GF-D8 (cell line): ENCODE measurements at places on chromosomes 2 and 18.

GRCh38 chr2:55620123-55620779, 2.8 kb upstream of the PPP4R3B start:
- DNase-seq: no peak

- no peak for DNase-seq
Measured at GRCh38 chr18:35522130-35522959, 24.6 kb upstream of the INO80C start.

- DNase-seq: no peak
Measured at GRCh38 chr2:85131116-85131515, 2.1 kb upstream of the TCF7L1 start.

GRCh38 chr2:197035002-197035401, 108.5 kb upstream of the PGAP1 start:
- DNase-seq: no peak

DNA sequence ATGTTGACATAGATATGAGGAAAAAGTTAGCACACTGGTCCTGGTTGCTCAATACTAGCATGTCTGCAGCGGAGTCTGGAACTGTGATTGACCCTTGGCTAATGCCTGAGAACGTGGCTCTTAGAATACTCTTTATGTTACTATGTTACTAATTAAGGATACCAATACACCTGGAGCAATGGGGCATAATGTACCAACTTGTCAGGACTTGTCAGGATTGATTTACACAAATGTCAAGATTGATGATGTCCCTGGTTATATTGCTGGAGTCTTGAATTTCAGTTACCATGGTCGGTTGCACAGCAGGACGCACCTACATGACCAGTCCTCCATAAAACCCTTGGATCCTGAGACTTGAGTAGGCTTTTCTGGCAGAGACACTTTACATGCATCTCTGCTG, 810.9 kb downstream of the CPS1 start:
- DNase-seq: no peak

DNA sequence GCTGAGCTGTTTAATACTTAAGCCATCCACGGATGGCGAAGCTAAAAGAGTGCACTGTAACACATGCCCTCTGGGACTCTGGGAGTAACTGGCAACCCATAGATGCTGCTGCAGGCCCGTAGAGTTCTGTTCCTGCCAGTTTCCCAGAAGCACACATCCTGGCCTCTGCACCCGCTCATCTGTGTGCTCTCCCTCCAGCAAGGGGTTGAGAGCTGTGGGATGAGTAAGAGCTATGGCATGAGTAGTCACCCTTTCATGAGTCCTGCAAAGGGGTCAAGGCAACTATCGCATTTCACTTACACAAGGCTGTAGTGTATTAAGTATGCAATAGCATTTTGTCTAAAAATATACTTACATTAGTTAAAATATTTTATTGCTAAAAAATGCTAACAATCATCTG, 1341.8 kb upstream of the NXPH2 start:
- DNase-seq: no peak

GRCh38 chr18:4358618-4359017, 96.5 kb downstream of the DLGAP1 start:
- no peak for DNase-seq

DNA sequence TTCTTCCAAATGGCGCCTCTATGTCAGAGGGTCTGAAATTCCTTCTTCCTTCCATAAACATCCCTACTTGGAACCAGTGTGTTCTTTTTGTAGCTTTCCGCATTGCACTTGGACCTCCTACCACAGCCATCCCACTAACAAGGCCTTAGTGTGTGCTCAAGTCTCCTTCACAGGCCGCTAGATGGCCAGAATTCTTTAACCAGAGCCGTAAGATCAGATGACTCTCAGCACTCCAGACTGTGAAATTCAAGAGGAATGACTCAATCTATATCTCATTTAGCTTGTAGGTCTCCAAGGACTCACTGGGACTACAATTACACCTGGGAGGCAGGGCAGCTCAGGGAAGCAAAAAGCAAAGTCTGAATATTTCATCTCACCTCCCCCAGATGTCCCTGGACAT, 298.9 kb downstream of the EIPR1 start:
- no peak for DNase-seq

DNA sequence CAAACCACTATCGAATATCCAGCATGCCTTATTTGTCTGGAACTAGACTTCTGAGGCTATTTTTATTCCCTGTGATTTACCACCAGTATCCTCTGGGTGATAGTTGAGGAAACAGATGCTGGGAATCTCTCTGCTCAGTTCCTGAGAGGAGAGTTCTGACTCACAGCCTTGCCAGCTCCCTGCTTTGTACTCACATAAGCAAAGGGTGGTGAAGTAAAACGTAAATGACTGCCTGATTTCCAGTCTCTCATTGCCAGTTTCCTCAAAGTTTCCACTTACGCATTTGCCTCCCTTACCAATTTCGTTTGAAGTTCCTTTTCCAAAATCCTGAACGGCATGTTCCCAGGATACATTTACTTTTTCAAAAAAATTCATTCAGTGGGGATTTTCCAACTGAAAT, 69.2 kb upstream of the HNRNPA3 start:
- no peak for DNase-seq

DNA sequence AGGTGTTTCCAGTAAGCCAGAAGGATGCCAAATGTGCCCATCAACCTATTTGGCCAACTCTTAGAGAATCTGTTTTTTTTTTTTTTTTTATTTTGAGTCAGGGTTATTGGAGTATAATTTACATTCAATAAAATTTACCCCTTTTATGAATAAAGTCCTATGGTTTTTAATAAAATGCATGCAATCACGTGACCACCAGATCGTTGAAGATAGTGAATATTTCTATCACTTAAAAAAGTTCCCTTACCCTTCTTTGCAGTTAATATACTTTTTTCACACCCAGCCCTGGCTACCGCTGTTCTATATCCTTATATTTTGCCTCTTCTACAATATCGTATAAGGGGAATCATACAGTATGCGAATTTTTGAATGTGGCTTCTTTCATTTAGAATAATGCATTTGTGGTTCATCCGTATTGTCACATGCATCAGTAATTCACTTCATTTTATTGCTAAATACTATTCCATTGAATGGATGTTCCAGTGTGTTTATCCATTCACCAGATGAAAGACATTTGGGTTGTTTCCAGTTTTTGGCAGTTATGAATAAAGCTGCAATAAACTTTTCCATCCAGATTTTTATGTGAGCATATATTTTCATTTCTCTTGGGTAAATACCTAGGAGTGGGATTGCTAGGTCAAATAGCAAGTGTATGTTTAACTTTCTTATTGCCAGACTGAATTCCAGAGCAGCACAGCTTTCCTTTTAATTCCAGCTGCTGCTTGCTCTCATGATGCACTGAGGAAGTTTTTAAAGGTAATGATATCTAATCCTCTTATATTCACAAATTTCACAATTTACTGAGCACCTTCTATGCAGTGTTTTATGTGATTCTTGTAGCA, 156.3 kb upstream of the NT5C1B start:
- DNase-seq: no peak

DNA sequence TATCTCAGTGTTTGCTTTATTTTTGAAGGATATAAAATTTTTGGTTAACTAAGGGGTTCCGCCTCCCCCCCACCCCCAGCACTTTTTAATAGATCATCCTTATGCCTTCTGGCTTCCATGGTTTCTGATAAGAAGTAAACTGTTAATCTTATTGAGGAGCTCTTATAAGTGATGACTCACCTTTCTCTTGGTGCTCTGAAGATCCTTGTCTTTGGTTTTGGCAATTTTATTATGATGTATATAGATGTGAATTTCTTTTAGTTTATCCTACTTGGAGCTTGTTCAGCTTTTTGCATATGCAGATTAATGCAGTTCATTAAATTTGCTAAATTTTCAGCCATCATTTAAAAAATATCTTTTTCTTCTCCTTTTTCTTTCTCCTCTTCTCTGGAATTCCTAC, 91.7 kb upstream of the CTAGE1 start:
- no peak for DNase-seq

GRCh38 chr2:42045848-42046748, 1.7 kb upstream of the PKDCC start:
- DNase-seq: no peak

GRCh38 chr2:104577143-104577542, 276.8 kb upstream of the POU3F3 start:
- DNase-seq: no peak

DNA sequence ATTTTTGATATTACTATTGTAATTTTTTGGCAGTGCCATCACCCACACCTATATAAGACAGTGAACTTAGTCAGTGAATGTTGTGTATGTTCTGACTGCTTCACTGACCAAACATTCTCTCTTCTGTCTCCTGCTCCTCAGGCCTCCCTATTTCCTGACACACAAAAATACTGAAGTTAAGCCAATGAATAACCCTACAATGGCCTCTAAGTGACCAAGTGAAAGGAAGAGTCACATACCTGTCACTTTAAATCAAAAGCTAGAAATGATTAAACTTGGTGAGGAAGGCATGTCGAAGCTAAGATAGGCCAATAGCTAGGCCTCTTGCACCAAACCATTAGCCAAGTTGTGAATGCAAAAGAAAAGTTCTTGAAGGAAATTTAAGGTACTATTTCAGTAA, 151.9 kb downstream of the RND3 start:
- DNase-seq: no peak

- no peak for DNase-seq
Measured at GRCh38 chr2:150474326-150475074, 13.0 kb downstream of the RND3 start.

DNA sequence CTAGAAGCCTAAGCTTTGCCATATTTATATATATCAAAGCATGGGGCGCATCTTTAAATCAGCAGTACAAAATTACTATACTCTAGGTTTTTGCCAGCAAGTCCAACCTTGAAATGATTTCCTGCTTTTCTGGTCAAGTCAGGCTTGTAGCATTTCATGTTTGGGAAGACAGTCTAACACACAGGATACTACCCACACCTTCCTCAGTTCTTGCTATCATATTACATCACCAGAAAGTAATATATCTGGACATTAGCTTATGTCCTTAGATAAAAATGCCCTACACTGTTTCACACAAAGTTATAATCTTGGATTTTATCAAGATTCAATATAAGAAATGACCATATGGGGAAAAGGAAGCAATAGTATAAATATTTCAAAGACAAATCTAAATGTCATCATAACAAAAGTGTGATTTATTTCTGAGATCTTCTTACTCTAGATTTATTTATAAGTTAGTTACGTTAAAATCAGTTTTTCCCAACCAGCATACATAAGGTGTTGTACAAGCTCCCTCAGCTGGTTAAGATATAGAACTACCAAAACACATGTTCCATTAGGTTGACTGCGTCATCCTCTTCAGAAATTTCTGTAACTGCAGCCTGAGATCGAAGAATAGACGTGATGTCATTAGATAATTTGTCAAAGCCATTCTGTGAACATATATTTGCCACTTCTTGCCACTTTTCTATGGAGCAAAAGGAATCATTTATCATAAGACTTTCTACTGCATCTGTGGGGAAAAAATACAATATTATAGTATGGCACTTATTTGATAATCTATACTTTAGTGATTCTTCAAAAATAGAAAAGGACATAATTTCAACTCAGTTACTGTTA, 56.6 kb downstream of the CLHC1 start:
- DNase-seq: peak; percentile 2

GRCh38 chr18:13649397-13650390, 76.7 kb downstream of the FAM210A start:
- no peak for DNase-seq

DNA sequence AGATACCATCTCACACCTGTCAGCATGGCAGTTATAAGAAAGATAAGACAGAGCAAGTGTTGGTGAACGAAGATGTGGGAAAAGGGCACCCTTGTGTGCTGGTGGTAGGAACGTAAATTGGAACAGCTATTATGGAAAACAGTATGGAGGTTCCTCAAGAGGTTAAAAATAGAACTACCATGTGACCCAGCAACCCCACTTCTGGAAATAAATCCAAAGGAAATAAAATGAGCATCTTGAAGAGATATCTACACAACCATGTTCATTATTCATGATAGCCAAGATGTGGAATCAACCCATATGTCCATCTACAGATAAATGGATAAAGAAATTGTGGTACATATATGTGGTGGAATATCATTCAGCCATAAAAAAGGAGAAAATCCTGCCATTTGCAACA, 26.9 kb downstream of the NGEF start:
- no peak for DNase-seq

DNA sequence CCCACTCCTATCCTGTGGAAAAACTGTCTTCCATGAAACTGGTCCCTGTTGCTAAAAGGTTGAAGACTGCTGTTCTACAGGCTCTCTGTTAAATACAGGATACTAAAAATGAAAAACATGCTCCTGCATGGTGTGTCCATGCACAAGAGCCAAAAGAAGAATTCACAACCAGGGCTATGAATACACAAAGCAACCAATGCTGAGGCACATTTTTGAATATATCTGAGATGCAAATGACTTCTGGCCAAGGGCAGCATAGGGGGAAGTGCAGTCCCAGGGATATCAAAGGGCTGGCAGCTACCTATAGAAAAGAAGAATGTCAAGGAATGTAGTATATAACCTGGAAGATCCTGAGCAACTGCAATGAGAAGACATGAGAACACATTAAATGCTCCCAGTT, 6.6 kb downstream of the NEMP2 start:
- DNase-seq: no peak

GRCh38 chr2:15754703-15755099, 163.0 kb downstream of the DDX1 start:
- DNase-seq: no peak

GRCh38 chr2:96584017-96584416, 47.5 kb downstream of the ARID5A start:
- DNase-seq: no peak

- no peak for DNase-seq
Measured at GRCh38 chr2:159936471-159936870, 125.9 kb downstream of the PLA2R1 start.

DNA sequence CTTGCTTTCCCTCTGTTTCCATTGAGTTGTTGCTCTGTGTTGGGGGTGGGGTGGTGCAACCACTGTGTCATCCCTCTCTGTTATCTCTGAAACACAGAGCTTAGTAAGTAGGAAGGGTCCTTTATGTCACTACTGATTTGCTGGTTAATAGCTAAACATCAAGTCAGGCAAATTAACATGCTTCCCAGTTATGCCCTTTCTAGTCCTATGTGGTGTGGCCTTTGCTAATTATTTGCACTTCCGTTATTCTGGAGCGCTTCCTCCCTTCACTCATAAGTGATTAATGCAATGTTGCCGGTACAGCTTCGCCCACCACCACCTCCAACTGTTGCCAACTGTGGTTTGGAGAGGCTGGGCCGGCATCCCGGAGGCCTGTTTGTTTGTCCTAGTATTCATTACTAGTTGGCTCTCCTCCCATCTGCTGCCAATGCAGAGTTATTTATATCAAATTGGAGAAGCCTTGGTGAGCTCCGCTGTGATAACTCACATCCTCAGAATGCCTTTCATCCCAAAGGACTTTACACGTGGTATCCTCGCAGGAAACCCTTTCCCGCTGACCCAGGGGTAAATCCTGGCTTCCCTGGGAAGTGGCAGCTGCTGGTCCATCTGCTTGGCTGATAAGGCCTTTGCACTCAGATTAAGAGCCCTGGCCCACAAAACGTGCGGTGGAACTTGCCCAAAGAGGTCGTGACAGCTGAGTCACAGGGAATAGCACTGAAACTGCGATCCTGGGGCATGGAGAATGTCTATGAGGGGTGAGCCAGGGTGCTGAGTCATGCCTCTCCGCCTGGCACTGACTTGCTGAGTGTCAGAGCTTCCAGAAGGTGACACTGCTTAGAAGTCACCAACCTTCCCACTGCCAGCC, 72.0 kb upstream of the ZCCHC2 start:
- peak; percentile 28 for DNase-seq
